ENCODE measurements at places on chromosomes 3 and 15.

- DNase-seq: no peak
These were observed 2.7 kb downstream of the LINGO1 start for GRCh38 chr15:77630056-77630455.

DNA sequence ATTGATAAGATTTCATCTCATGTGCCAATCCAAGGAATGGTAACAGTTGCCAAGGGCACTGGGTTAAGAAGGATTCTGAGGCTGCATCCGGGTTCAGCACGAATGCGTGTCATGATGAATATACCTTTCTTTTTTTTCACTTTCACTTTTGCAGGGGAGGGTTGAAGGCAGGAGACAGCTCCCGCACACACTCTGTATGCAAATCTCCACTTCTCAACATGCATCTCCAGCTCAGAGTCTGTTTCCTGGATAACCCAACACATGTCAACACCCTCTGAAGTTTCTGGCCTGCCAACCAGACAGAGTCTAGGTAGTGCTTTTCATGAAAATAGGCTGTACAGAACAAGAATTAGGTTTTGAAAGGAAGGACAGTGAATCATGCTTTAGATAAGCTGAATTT lies 21.6 kb downstream of the B4GALT4 start:
- DNase-seq: no peak

- DNase-seq: no peak
These were observed 6.8 kb downstream of the MFSD1 start for GRCh38 chr3:158808697-158809096.

DNA sequence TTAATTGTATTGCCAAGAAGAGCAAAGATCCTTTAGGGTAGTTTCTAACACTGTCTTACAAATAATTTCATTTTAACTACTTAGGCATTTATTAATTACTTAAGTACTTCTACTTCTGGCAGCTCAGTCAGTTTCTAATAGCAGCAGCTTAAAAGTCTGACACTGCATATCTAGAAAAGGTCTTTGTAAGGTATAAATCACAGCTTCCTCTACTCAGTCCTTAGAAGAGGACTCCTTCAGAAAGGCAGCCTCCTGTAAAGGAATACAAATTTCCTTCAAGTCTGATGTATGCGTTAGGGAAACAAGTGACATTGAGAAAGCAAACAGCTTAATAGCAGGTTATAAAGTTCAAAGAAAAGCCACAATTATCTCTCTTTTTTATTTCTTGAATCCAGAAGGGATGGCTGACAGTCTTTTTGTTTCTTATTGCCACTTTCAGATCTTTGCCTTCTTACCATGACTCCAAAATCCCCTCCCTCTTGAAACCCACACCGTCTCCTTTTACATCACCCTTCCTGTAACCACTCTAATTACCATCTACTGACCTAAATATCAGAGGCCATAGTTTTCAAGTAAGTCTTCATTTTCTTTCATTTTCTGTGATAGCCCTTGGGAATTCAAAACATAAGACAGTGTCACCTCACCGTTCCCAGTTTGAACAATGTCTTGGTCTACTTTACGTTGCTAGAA lies 109.5 kb downstream of the CGGBP1 start:
- DNase-seq: no peak

GRCh38 chr3:142601713-142602112 lies 5.5 kb downstream of the PLS1 start:
- DNase-seq: no peak

DNA sequence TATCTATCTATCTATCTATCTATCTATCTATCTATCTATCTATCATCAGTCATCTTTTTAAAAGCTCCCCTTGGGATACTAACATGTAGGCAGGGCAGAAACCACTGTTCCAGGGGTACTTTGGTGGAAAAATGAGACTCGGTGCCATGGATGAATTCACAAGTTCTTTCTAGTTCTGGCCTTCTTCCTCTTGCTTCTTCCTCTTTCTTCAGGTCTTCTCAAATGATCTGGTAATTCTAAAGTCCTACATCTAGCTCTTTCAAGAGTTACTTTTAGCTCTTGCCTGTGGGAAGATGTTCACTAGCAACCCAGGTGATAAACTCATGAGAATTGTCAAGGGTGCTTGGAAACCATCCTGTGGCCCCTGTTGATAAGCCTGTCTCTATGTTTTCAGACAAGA lies 168.5 kb upstream of the TBC1D5 start:
- no peak for DNase-seq

- DNase-seq: peak; percentile 51
These were observed 7.8 kb upstream of the RAD18 start for GRCh38 chr3:8970971-8971589.

- DNase-seq: no peak
These were observed 1.1 kb downstream of the PLXNB1 start for GRCh38 chr3:48428572-48429316.

DNA sequence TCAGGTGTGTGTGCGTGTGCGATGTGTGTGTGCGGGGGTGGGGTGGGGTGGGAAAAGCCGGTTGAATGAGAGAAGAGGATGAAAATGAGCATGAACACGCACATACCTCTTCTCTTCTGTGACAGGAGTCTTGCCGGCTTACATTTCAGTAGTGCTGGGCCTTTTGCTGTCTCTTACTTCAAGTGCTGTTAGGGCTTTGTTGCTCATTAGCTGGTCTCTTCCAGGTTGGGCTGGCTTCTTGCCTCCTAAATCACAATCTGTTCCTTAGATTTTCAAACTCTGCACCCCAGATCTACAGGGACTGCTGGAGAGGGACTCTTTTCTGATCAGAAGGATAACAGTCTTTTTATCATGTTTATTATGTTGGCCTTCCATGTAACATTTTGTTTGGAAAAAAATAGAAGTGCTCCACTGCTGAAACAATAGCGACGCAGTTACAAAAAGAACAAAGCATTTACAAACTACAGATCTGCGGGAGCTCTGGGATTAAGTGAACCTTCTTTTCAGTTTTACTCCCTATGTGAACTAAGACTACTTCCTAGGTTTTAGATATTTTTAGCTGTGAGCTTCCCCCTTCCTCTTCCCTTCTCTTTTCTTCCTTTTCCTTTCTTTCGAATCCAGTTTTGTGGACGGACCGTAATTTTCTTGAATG lies 48.5 kb downstream of the USP13 start:
- no peak for DNase-seq

- DNase-seq: no peak
These were observed at the start of gene PLCD1 for GRCh38 chr3:38029400-38030125. PLCD1 (minus strand) TSS chr3:38029642; CDS start chr3:38029539, 103 bp downstream.

GRCh38 chr15:38153781-38154180 lies 98.9 kb upstream of the SPRED1 start:
- DNase-seq: no peak

All from omental fat pad (tissue), 4 donors.